ENCODE measurements at places on chromosomes 1 and 21.

DNA sequence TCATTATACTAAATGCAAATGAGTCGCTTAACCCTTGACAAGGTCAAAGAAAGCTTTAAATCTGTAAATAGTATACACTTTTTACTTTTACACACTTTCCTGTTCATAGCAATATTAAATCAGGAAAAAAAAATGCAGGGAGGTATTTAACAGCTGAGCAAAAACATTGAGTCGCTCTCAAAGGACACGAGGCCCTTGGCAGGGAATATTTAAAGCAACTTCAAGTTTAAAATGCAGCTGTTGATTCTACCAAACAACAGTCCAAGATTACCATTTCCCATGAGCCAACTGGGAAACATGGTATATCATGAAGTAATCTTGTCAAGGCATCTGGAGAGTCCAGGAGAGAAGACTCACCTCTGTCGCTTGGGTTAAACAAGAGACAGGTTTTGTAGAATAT lies 62.7 kb downstream of the CAPN2 start:
- DNase-seq, result no peak

- DNase-seq, result no peak
Observed at GRCh38 chr1:234505769-234506102, 26.8 kb upstream of the TARBP1 start.

GRCh38 chr21:34885125-34885524 lies 164.0 kb downstream of the RUNX1 start:
- no peak for DNase-seq

GRCh38 chr1:74247881-74248528 lies 12.8 kb downstream of the TNNI3K start:
- no peak for DNase-seq

DNA sequence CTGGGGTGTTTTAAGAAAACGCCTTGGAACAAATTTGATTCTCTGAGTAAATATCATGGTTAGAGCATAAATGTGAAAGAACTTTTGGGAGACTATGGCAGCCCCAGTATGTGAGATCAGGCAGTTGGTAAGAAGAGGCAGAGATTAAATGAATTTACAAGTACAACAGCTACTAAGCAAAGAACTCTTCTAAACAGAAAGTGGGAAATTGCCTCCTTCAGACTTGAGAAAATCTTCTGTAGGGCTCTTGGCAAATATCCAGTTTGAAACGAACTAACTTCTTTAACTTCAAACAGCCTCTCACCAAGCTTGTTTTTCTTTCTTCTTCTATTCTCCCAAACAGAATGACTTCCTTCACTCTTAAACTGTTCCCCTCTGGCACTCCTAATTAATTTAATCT lies 337.7 kb downstream of the SIPA1L2 start:
- DNase-seq, result no peak

- DNase-seq, result no peak
Observed at GRCh38 chr1:166233750-166234366, 67.1 kb upstream of the FAM78B start.

DNA sequence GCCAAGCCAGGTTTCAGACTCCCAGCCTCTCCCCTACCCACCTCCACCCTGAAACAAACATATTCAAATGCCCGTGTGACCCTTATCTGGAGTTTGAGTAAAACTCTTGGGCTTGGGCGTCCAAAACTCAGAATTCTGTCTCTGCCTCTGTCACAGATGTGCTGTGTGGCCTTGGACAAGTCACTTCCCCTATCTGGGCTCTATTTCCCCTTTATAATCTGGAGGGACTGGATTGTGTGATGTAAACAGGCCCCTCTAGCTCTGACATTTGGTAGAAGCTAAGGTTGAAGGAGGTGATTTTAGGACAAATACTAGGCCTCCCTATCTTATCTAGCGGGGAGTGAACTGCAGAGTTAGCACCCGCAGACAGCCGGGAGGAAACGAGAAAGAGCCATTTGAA lies 67.5 kb downstream of the IGSF21 start:
- no peak for DNase-seq

DNA sequence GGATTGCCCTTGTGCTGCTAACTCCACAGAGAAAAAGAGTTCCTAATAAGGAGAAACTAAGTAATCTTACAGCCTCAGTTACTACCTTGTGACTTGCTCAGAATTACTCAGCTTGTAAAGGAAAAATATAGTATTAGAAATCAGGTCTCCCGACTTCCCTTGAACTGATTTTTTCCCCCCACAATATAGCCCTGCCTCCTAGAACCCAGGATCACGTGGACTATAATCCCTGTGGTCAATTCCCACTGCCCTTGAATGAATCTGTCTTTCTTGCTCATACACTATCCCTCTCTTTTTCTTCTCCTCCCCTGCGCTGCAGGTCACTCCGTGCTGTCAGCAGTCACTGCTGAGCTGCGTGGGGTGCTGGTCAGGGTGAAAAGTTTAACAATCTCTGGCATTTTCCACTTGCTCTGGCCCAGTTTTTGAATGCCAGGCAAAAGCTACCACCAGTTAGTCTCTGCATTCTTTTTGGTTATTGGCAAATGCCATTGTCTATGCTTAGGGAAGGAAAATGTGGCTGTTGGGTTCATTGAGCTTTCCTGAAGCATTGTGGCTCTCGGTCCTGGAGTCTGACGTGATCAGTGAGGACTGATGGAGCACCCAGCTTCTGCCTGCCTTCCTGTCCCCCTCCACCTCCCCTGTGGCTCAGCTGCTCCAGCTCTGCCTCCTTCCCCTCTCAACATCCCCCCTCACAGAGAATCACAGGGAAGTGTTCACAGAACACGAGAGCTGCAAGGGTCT lies 1.9 kb upstream of the MYOC start:
- peak; percentile 15 for DNase-seq

DNA sequence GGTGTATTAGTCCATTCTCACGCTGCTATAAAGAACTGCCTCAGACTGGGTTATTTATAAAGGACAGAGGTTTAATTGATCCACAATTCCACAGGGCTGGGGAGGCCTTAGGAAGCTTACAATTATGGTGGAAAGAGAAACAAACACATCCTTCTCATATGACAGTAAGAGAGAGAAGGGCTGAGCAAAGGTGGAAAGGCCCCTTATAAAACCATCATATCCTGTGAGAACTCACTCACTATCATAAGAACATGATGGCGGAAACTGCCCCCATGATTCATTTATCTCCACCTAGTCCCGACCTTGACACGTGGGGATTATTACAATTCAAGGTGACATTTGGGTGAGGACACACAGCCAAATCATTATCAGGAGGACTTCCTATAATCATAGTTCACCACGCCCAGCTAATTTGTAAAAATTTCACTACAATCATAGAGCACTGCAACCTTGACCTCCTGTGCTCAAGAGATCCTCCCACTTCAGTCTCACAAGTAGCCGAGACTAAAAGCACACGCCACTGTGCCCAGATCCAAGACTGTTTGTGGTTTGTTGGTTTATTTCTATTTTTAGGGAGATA lies 164.9 kb downstream of the RERE start:
- DNase-seq, result no peak

Data from brain microvascular endothelial cell (primary cell).